Astrocyte (in vitro differentiated cells and primary cell): ENCODE measurements at places on chromosomes 13 and 19. TPM values are rescaled to one million over a fixed set of nuclear protein-coding genes. Genes with fewer than 3 reads are reported as not detected.

DNA sequence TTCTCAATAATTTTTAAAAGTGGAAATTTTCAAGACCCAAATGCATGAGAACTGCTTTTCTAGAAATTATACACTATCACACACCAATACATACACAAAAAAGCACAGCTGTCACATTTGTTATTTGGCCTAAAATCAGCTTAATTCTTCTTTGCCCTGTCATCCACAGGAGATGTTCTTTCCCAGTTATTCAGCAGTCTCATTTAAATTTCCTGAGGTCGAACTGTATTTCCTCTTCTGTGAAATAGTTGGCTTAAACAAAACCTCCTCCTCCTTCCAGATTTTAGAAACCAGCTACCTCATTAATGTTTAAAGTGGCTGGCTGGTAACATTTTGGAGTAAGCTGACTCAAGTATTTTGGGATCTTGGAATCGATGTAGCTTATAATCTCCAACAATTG, 39.1 kb downstream of the SMAD9 start:
- H3K27me3 ChIP-seq, result no peaks in the 10 kb centered on the region
- no peaks in the 10 kb centered on the region for H3K36me3 ChIP-seq
- no peak overlapping the region for H3K4me3 ChIP-seq
- no peak for DNase-seq

PABPC3 gene
- 0.17 and 0.45 TPM in 2 replicates for total RNA-seq

- H3K4me1 ChIP-seq, result peaks cover 46% of the 10 kb centered on the region
- DNase-seq, result no peak
- H3K27ac ChIP-seq, result no peak overlapping the region
Observed at GRCh38 chr19:46972311-46972710, 47.3 kb upstream of the NPAS1 start.

GRCh38 chr19:11987405-11988281, 22.8 kb downstream of the ZNF763 start:
- peak; percentile 88 for DNase-seq
- H3K36me3 ChIP-seq, result no peaks in the 10 kb centered on the region
- peak overlapping the region; percentile 82 for H3K4me3 ChIP-seq
- peak overlapping the region; percentile 59 for H3K27ac ChIP-seq

GRCh38 chr13:71722206-71722605, 144.8 kb downstream of the DACH1 start:
- no peaks in the 10 kb centered on the region for H3K27me3 ChIP-seq
- H3K4me1 ChIP-seq, result no peaks in the 10 kb centered on the region
- no peaks in the 10 kb centered on the region for H3K36me3 ChIP-seq
- H3K27ac ChIP-seq, result no peak overlapping the region

DNA sequence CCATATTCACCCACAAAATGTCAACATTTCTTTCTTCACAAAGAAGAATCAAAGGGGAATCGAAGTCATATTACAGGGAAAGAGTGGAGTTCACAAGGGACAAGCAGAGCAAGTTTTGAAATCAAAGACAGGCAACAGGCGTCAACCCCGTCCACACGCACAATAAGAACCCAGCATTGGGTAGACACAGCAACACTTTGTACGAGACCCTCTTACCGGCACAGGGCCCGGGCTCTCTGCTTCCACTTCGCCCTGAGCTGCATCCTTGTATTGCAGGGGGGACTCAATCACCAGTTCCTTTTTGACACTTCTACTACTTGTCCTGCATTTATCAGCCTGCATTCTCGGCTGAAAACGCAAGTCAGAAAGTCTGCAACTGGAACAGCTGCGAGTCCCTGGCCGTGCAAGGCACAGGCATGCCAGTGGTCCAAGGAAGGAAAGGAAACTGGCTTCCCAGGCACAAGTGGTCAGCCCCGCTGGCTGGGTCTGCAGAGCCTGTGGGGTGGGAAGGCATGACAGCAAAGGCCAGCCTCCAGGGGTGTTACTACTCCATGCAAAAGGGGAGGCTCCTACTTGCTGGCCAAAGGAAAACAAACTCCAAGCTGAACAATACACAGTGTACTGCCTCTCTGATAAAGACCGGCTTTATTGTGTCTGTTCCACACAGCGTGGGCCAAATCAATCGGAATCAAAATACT, at the start of gene DOCK9:
Gene DOCK9, minus strand, starts transcription at position 497 of the 698 bp plus-strand sequence. Its CDS starts 155 bp downstream, at position 342.
- H3K4me1 ChIP-seq, result peaks cover 40% of the 10 kb centered on the region
- H3K27me3 ChIP-seq, result no peaks in the 10 kb centered on the region
- H3K27ac ChIP-seq, result peak within 1 kb of the TSS; percentile 82
- DNase-seq, result peak; percentile 80
- H3K36me3 ChIP-seq, result no peaks in the 10 kb centered on the region
- H3K4me3 ChIP-seq, result peak within 1 kb of the TSS; percentile 62

RGS9BP gene
- total RNA-seq, result 0.18 and 0.19 TPM in 2 replicates

GRCh38 chr13:20182231-20182846, 10.4 kb downstream of the GJB2 start:
- peaks cover 18% of the 10 kb centered on the region for H3K27me3 ChIP-seq
- no peaks in the 10 kb centered on the region for H3K36me3 ChIP-seq
- H3K4me3 ChIP-seq, result no peak overlapping the region
- H3K4me1 ChIP-seq, result no peaks in the 10 kb centered on the region
- H3K27ac ChIP-seq, result no peak overlapping the region

GRCh38 chr13:75704194-75704926, 68.2 kb downstream of the LMO7 start:
- peak overlapping the region; percentile 93 for H3K27ac ChIP-seq
- DNase-seq, result peak; percentile 96
- H3K4me1 ChIP-seq, result peaks cover 23% of the 10 kb centered on the region
- no peaks in the 10 kb centered on the region for H3K27me3 ChIP-seq
- no peak overlapping the region for H3K4me3 ChIP-seq
- H3K36me3 ChIP-seq, result no peaks in the 10 kb centered on the region

GRCh38 chr19:9309974-9310446, 372 bp upstream of the ZNF699 start:
- peaks cover 4% of the 10 kb centered on the region for H3K36me3 ChIP-seq
- peak overlapping the region; percentile 88 for H3K27ac ChIP-seq
- peaks cover 2% of the 10 kb centered on the region for H3K4me1 ChIP-seq

NALCN gene
- total RNA-seq, result 1.1 and 2.2 TPM in 2 replicates

- H3K27ac ChIP-seq, result no peak overlapping the region
- DNase-seq, result no peak
- H3K36me3 ChIP-seq, result no peaks in the 10 kb centered on the region
- H3K4me1 ChIP-seq, result no peaks in the 10 kb centered on the region
Observed at GRCh38 chr19:56155124-56155687, 14.1 kb downstream of the ZNF444 start.

FUT1 gene
- 0.65 and 0.91 TPM in 2 replicates for total RNA-seq

HDGFL2 gene
- 78.9 and 79.8 TPM in 2 replicates for total RNA-seq

- no peaks in the 10 kb centered on the region for H3K36me3 ChIP-seq
- no peaks in the 10 kb centered on the region for H3K4me1 ChIP-seq
- H3K4me3 ChIP-seq, result no peak overlapping the region
Observed at GRCh38 chr19:35362261-35363000, 4.2 kb downstream of the FFAR3 start.

CD177 gene
- not detected in 2 replicates for total RNA-seq

PTGIR gene
- total RNA-seq, result 0.50 and 0.52 TPM in 2 replicates
